HFFc6 (cell line): ENCODE measurements at places on chromosomes 12 and 14.
A peak's percentile ranks its signal among the peaks of the same experiment; 100 is the strongest.

DNA sequence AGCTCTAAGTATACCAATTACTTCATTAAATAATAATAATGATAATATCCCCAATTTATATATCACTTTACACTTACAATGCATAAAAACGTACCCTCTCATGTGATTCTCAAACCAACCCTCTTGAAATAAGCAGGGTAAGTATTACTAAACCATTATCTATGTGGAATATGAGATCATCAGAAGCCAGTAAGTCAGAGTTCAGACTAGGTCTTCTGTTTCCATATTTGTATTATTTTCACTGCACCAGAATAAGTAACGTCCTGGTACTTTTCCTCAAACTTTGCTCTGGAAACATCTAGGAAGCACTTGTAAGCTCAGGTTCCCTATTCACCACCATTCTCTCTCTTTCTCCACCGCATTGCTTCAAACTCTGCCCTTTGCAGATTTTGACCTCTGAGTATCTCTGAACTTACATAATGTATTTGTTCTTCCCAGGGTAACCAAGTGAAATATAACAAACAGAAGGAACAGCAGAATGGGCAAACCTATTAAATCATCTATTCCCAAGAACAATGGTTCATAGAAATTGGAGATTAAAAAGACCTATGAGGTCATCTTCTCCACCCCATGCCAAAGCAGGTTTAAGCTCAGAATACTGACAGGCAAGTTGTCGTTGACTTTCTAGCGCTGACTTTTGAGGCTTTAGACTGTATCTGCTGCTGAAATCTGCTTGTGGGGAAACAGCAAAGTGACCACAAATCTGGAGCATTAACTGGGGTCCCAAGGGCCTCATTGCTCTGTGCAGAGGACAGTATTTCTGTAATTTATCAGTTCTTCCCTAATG, 161.3 kb upstream of the FAR2 start:
- no peak for DNase-seq

DNA sequence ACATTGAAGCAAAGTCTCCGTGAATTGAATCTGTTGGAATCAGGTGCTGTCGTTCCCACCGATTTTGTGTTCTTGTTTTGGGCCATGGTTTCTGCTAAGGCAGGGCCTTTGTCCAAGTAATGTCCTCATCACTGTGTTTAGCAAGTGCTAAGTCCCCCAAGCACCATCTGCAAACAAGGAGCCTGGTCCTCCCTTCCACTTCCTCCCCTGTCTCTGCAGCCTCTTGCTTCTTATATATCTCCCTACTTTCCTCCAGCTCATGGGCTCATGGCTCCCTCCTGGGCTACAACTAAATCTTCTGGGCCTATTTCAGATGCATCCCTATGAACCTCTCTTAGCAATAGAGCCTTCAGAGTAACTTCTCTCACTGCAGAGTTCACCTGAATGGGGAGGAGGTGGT, 25.8 kb upstream of the CMKLR1 start:
- no peak for DNase-seq

DNA sequence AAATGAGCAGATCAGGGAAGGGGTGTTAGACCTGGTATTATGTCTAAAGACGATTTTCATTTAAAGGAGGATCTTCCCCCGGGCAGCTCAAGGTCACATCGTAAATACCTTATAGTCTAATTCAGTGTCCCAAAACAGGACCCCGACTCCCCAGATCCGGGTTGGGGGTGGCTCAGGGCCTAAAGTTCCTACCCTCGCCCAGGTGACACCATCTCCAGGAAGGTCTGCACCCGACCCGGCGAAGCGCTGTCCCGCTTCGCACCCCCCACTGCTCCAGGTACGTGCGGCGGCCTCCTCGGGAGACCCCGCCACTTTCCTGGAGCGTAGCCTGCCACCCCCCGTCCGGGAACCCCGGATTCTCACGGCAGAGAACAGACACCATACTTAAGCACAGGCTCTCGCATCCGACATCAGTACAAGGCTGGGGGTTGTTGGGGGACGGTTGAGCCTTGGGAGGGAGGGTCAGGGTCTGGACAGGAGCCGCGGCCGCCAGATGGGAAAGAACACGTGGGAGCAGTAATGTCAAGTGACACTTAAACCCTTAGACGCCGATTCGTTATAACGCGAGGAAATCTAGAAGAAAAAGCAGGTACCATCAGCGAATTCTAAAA, 556 bp downstream of the TIMM9 start:
- DNase-seq = peak; percentile 37

- peak; percentile 33 for DNase-seq
Measured at GRCh38 chr12:132356691-132357622, 27.6 kb upstream of the GALNT9 start.

DNA sequence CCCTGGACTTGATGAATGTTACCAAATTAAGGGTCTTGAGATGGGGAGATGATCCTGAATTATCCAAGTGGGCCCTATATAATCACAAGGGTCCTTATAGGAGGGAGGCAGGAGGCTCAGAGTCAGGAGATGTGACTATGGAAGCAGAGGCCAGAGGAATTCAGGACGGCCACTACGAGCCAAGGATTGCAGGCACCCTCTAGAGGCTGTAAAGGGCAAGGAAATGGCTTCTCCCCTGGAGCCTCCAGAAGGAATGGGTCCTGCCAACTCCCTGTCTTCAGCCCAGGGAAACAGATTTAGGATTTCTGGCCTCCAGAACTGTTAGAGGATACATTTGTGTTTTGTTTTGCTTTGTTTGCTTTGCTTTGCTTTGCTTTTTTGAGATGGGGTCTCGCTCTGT, 8.8 kb downstream of the BDKRB1 start:
- no peak for DNase-seq

DNA sequence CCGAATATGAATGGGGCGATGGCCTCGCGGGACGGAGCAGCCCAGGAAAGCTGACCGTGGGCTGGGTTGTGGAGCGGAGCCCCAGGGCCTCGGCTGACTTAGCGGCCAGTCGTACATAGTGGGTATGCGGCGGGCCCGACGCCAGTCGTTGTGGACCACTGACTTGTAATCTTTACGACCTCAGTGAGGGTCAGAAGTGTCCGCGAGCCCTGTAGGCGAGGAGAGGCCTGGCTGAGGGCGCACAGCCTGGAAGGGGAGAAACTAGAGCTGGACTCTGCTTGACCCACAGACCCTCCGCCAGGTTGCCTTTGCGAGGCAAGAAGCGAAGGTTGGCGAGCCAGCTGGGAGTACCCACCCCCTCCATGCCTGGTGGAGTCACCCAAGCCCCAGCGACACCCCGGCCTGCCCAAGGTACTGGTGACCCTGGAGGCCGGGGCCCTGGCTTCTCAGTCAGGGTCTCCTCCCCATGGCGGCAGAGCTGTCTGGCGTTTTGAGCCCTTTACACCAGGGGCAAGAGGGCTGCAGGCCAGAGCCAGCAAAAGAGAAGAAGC, 15.6 kb upstream of the DYNC1H1 start:
- no peak for DNase-seq

DNA sequence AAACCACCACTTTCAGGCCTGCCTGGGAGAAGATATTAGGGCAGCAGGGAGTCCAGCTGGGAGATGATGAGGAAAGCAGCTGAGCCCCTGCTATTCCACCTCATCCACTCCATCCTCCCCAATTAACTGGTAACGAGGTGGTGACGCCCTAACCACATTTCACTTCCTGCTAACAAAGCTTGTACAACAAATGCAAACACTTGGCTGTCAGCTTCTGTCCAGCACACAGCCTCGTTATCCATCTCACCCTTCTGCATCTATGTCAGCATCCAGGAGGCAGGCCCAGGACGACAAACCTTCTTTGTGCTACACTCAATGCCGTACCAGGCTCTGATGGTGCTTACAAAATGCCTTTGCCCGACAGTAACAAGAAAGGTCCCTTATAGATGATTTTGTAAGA, 225.4 kb downstream of the APAF1 start:
- DNase-seq = no peak
